Stimulated activated CD8-positive, alpha-beta memory T cell treated with anti-CD3 and anti-CD28 coated beads, Interleukin-4, amount 100 ng/mL, for 4 hours (primary cell): ENCODE measurements at places on chromosomes 3 and 15.

- no peak for DNase-seq
Measured at GRCh38 chr3:67382536-67382935, 271.9 kb downstream of the SUCLG2 start.

GRCh38 chr3:188239035-188239434 is 85.1 kb downstream of the LPP start:
- DNase-seq = no peak

GRCh38 chr15:81133782-81134461 is at the start of gene CFAP161:
TSS of gene CFAP161 (plus strand) at chr15:81134270. CDS start at chr15:81134330, 60 bp downstream.
- no peak for DNase-seq

DNA sequence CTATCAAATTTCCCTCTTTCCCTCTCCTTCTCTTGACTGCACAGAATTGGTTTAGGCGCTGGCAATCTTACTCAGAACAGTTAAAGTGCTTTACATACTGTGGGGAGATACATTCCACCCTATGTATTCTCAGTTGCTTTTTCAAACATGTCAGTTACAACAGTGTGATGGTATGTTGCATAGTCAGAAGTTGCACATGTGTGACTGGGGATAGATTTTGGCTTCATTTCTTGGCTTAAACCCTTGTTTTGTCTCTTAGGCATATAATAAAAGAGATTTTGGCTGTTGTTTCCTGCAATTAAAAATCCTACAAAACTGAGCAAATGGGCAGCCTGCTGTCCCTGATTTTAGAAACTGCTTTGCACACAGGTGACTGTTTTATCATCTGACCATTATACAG is 86.7 kb downstream of the PIK3R4 start:
- no peak for DNase-seq

DNA sequence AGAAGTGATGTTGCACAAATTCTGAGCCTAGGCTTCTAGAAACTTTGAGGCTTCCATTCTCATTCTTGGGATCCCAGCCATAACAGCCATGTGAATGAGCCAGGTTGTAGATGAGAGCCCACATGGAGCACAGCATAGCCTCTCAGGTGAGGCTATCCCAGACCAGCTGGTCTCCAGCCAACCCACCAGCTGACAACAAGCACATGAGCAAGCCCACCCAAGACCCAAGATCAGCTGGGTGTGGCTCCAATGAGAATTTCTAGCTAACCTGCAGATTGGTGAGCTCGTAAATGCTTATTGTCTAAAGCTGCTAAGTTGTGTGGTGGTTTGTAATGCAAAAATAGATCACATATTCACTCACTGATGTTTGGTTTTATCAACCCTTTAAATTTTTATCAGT is 14.4 kb downstream of the KY start:
- DNase-seq = no peak

GRCh38 chr3:5197470-5198312 is 10.2 kb downstream of the EDEM1 start:
- no peak for DNase-seq

GRCh38 chr3:88936831-88937230 is 170.6 kb upstream of the EPHA3 start:
- DNase-seq = no peak

DNA sequence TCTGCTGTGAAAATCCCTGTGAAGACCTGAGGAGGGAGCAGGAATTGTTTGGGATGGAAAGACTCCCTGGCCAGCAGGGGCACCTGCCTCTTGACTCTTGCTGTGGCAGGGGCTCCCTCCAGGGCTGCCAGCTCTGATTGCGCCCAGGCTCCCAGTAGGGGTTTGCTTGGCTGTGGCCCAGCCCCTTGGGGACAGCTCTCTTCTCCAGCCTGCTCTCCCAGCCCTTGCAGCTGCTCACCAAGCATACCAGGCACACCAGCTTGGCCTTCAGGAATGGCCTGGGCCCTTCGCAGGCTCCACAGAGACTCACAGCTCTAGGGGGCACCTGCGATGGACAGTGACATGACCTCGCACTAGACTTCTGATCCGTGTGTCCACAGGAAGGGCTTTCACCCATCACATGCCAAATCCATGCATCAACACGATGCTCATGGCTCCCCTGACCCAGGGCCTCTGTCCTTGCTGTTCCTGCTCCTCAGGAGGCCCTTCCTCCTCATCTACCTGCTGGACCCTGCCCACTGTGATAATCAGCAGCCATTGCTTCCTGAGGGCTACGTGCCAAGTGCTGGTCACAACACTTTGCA is 61.8 kb downstream of the SCN5A start:
- no peak for DNase-seq

DNA sequence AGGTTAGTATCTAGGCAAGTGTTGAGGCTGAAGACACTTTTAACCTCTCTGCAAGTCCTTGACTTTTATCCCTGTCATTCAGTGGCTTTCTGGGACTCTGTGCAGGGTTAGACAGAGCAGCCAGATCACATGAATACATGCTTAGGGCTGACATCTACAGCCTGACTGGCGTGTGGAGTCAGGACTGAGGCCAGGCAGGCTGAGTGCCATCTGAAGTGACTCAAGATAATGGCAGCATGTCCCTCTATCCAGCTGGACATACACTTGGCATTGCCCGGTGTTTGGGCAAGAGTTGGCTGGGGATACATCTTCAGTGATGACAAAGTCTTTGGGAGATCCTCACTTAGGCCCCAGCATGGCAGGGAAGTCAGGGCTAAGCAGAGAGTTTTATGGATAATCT is 22.4 kb downstream of the DUOX2 start:
- no peak for DNase-seq

GRCh38 chr3:32410367-32411246 is 19.0 kb downstream of the CMTM7 start:
- no peak for DNase-seq

GRCh38 chr3:114816052-114816451 is 331.0 kb downstream of the ZBTB20 start:
- no peak for DNase-seq

GRCh38 chr3:152084441-152085158 is 184.1 kb upstream of the MBNL1 start:
- DNase-seq = no peak

GRCh38 chr15:56778761-56779160 is 45.5 kb upstream of the ZNF280D start:
- no peak for DNase-seq

- DNase-seq = peak; percentile 61
Measured at GRCh38 chr15:89057506-89058133, 30.6 kb upstream of the ABHD2 start.

- DNase-seq = no peak
Measured at GRCh38 chr3:54262541-54262940, 140.2 kb downstream of the CACNA2D3 start.

GRCh38 chr3:139309061-139309591 is 34.7 kb upstream of the MRPS22 start:
- DNase-seq = no peak

DNA sequence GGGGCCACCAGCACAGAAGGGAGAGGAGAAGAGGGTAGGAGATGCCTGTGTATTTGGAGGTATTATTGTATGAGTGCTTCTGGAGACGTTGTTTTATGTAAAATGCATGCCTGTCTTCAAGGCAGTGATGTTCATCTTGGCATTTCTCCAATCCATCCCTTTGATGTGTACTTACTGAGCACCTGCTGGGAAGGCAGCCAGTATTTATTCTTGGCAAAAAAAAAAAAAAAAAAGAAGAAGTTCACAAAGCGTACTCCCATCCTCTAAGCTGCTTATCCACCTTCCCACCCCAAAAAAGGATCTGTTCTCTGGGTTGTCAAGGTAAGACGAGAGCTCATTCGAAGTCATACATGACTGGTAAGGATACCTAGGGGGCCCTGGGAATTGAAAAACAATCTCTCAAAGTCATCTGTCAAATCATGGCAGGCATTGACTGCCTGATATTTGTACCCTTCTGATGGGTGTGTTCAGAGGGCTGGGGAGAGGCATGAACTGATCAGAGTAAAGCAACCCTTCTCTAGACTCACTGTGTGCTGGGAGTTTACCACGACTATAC is 30.0 kb upstream of the SLC6A1 start:
- no peak for DNase-seq

- no peak for DNase-seq
Measured at GRCh38 chr3:170600005-170600624, 14.2 kb upstream of the SLC7A14 start.

GRCh38 chr3:136772709-136773108 is 20.5 kb upstream of the STAG1 start:
- DNase-seq = no peak

- no peak for DNase-seq
Measured at GRCh38 chr15:90571063-90571541, 41.4 kb downstream of the CRTC3 start.

DNA sequence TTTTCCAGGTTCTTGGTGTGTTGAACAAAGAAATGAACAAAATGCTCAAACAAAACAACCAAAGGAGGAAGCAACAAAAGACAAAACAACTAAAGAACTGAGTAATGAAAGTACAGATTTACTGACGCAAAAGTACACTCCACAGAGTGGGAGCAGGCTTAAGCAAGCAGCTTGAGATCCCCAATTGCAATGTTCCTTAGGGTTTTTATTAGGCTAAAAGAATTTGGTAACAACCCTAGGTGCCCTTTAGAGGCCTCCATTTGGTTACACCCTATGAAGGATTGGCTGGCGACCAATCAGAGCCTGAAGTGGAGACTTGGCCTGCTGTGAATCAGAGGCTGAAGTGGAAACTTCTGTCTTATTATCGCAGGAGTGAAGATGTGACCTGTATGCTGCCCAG is 243.4 kb upstream of the ATP10A start:
- DNase-seq = no peak

- no peak for DNase-seq
Measured at GRCh38 chr3:149781741-149782140, 10.6 kb downstream of the ANKUB1 start.

- no peak for DNase-seq
Measured at GRCh38 chr15:35271371-35272043, 186.4 kb upstream of the NANOGP8 start.

DNA sequence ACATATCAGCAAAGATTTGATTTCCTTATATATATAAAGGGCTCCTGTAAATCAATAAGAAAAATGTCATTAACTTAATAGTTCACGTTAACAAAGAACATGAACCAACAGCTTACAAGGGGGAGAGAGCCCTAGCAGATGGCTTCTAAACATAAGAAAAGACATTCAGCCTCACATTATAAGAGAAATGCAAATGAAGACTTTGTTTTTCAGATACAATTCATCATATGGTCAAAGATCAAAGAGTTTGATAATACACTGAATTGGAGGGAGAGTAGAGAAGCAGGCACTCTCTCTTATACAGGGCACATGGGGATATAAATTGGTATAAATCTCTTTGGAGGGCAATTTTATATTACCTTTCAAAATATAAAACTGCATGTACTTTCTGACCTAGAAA is 21.1 kb downstream of the RBP2 start:
- DNase-seq = no peak

DNA sequence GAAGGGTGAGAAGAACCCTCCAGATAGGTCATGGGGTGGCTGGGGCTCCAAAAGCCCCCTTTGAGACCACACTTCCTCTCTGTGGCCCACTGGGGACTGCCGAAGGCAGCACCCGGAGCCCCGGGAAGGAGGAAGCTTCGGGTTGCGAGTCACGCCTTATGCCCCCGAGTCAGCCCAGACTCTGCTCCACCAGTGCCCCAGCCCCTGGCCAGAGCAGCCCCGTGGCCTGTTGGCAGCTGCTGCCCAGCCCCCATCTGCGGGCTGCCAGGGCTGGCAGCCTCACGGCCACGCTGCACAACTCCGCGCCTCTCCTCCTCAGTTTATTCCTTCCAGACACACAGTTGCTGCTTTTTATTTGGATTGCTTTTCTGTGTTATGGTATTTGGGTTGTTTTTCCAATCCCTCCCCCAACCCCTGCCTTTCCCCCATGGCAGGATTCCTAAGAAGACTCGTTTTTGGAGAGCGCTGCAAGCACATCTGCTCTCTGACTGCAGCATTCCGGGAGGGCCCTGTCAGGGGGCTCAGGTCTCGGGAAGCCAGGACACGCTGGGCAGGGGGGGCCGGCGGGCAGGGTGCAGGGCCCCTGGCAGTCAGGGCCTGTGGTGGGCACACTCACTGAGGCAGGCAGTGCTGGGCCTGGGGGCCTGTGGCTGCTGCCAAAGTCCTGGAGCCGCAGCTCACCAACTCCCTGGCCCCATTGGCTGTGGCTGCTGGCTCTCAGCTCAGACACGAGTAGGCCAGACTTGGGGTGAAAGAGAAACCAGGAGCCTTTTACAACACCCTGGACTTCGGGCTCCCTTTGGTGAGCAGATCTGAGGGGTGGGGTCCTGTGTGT is 20.2 kb downstream of the MAGEF1 start:
- DNase-seq = no peak

DNA sequence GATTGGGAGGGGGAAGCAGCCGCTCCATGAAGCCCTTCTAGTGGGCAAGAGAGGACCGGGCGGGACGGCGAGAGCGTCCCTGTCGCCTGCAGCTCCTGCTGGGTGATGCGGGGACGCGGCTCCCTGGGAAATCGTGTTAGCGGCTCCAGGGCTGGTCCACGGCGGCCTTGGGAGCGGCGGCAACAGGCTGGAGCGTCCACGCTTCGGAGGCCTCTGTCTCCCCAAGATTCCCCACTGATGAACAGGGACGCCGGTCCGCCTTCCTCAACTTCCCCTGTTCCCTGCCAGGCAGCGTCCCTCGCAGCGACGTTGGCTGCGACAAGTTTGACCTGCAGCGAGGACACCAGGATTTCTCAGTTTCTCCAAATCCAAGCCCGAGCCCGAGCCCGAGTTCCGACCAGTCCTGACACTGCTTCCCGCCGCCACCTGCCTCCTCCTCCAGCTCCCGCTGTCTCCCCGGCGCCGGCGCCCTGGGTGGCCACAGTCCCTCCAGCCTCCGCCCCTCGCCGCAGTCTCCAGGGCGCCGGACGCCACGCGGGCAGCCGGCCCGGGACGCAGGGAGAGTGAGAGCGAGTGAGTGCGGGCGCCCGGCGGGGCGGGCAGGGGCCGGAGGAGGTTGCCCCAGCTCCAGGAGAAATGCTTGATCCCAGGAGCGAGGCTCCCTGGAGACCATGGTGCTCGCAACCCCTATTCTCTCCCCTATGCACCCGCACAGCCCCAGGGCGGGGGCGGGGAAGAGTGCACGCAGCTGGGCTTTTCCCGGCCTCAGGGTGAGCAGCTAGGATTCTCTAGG is 78.1 kb upstream of the RNF7 start:
- DNase-seq = no peak

DNA sequence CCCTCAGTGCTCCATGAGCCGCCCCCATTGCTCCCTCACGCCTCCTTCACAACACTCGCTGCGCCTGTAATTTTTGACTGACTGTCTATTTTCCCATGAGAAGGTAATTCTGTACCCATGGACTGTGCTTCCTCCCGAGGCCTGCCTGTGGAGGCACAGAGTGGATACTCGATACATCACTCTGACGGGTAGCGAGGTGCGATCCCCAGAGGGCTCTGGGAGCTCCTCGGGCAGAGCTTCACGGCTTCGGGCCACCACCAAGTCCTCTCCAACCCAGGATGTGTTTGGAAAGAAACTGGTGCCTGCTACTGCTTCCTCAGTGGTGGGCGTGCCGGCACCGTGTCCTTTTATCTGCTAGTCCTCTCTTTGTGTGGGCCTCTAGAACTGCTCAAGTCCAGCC is 108.6 kb upstream of the DLG1 start:
- no peak for DNase-seq

DNA sequence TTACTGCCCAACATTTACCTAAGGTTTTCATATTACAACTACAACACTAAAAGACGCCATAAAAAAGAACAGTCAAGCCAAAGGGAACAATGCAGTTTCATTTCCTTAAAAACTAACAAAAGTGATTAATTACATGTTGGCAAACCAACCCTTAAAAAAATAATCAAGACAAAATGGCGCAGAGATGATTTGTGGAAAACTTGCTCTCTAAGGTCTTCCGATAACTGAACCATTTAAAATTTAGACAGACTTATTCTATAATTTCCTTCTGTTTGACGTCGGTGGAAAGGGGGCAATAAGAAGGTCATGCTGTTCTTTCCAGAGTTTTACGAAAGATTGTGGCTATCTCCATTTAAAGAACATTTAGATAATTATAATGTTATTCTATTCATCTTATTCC is 87.6 kb downstream of the RYK start:
- DNase-seq = no peak
